Stimulated activated CD8-positive, alpha-beta memory T cell treated with anti-CD3 and anti-CD28 coated beads, Interleukin-7, amount 100 ng/mL, for 24 hours (primary cell): ENCODE measurements at places on chromosomes 2 and 18.

- no peak for DNase-seq
Observed at GRCh38 chr2:21404137-21404536, 280.4 kb downstream of the TDRD15 start.

GRCh38 chr2:225512876-225513540, 113.5 kb downstream of the NYAP2 start:
- DNase-seq, result no peak

GRCh38 chr2:238060096-238060541, 682 bp upstream of the SCLY start:
- DNase-seq, result no peak

DNA sequence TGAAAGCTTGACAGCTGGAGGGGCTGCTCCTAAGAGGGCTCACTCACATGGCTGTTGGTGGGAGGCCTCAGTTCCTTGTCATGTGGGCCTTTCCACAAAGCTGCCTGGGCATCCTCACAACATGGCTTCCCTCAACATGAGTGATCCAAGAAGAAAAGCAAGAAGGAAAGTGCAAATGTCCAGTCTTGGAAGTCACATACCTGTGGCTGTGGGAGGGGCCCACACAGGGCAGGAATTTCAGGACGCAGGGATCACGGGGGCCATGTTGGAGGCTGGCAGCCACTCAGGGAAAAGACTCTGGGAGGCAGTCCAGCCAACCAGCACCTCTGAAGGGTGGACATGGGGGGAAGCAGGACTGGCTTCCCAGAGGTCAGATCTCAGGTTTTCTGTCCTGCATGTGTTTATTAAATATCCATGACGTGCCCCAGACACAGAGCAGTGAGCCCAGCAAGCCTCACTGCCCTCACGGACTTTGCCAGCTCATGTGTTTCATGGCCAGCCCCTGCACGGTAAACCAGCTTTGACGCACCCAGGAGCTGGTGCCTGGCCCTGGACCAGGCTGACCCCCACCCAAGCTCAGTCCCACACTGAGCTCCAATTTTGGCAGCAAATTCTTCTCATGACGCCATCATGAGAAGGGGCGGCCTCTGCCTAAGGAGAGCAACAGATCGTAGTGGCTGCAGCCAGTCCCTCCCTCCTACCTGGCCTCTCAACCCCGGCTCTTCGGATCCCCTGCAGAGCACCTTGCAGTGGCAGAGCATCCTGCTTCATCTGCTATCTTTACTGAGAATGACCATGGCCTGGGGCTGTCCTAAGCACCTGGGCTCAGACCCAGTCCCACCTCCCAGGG, 34.7 kb upstream of the GPR17 start:
- DNase-seq, result no peak

DNA sequence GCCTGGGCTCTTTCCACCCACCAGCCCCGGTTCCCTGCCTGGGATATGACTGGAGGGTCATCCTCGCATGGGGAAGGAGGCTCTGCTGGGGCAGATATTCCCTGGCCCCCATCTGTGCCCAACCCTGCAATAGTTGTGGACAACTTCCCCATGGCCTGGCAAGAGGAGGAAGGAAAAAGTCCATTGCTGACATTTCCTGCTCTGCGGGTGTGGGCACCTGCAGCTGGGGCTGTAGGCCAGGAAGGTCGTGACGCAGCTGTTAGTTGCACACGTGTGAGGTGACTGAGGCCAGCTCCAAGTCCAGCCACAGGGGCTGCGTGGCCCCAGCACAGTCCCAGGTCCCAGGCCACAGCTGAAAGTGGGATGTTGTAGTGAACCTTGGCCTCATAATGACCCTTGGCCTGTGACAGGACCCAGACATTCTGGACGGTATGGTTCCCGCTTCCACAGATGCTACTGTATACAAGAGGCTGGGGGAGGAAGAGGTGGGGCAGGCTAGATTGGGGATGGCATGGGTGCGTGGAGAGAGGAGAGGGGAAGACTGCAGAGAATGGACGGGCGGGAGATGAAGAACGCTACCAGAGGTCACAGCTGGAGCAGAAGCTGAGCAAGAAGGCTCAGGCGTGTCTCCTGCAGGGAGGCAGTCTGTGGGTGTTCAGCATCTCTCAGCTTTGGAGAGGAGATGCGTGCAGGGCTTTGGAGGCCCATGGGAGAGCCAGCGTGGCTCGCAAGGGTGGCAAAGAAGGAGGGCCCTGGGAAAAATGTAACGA, 22.1 kb downstream of the OTOF start:
- no peak for DNase-seq

GRCh38 chr2:37460896-37461229, 116.4 kb downstream of the QPCT start:
- no peak for DNase-seq

- no peak for DNase-seq
Observed at GRCh38 chr18:26738706-26739105, 126.8 kb downstream of the AQP4 start.

DNA sequence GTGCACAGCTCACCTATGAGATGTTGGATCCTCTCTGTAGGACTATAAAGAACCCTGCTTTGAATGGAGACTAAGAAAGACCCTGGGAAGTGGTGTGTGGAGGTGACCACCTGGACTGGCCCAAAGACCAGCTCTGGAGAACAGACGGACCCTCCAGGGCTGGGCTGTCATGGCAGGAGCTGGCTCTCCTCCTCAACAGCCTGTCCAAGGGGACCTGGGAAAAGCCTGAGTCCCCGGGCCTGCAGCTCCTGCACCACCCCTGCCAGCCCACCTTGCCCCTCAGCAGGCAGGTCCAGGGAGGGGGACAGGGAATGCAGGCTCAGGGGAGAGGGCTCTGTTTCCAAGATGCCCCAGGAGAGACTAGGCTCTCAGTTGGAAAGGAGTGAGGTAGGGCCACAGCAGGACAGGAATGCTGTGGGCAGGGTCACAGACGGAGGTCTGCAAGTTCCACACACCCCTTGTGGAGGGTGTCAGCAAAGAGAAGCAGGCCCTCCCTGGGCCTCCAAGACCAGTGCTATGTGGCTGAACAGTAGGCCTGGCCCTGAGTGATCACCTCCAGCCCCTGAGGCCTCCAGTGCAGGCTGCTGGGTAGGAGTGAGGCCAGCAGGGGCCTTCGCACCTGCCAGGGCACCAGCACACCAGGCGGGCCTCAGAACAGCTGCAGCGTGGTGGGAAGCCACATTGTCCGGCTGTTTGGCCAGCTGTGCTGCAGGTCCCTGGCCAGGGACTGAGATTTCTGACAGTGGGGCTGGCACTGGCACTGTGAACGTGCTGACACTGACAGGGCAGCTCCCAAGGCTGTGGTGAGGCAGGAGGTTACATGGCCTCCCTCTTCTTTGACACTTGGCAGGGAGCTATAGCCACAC, 86.4 kb upstream of the OTOS start:
- DNase-seq, result no peak

GRCh38 chr2:180319586-180320405, 312.7 kb upstream of the CWC22 start:
- DNase-seq, result no peak

DNA sequence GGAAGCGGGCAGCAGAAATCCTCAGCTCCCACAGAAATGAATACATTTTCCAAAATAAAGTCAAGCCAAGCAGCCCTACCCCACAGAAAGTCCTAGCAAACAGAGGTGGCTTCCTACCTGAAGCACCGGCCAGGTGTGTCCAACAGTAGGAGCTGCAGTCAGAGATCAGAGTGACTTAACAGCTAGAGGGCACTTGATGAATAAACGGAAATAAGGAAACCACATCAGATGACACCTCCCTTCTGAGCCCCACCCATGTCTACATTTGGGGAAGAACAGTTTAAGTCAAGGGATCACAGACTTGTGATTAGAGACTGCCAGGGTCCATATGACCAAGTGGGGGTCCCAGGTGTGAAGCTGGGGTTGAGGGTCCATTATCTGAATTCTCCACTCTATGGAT, at the start of gene CXCR1:
TSS of gene CXCR1 (minus strand) at position 172 of the 400 bp plus-strand sequence. CDS start 1,751 bp downstream, outside the sequence.
- no peak for DNase-seq

GRCh38 chr2:172339371-172340010, 87.9 kb upstream of the ITGA6 start:
- DNase-seq, result no peak

- DNase-seq, result no peak
Observed at GRCh38 chr18:10033016-10033399, 119.2 kb downstream of the VAPA start.

- no peak for DNase-seq
Observed at GRCh38 chr2:19073522-19073921, 284.9 kb downstream of the OSR1 start.

DNA sequence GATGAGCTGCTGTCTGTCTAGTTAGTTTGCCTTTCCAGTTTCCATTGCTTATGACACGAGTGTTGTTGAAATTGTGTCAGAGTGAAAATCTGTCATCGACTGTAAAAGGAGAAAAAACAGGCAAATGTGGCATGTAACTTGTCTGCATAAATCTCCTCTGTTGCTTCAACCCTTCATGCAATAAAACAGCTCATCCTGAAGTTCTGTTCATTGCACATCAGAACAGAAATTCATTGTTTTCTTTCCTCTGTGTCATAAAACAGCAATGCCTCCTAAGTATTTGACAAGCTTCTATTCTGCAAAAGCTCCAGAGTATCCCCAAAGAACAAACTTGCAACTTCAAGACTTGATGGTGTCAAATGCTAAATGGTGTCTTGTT, 432.1 kb downstream of the MEIS1 start:
- DNase-seq, result no peak

DNA sequence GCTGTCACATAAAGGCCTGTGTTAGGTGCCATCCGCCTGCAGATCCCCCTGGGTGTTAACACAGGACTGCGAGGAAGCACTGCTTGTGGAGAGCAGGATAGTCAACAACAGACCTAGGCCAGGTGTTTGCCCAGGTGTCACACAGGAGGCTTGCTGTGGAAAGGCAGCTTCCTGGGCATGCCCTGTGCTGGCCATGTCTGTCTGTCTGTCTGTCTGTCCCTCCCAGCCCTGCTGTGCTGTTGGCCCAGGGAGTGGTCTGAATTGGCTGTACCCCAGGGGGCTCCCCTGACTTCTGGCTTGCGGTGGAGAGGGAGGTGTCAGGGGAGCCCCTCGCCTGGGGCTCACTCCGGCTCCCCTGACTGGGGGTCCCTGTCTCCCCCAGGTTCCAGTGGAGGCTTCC, 53.2 kb downstream of the SH3BP4 start:
- no peak for DNase-seq

DNA sequence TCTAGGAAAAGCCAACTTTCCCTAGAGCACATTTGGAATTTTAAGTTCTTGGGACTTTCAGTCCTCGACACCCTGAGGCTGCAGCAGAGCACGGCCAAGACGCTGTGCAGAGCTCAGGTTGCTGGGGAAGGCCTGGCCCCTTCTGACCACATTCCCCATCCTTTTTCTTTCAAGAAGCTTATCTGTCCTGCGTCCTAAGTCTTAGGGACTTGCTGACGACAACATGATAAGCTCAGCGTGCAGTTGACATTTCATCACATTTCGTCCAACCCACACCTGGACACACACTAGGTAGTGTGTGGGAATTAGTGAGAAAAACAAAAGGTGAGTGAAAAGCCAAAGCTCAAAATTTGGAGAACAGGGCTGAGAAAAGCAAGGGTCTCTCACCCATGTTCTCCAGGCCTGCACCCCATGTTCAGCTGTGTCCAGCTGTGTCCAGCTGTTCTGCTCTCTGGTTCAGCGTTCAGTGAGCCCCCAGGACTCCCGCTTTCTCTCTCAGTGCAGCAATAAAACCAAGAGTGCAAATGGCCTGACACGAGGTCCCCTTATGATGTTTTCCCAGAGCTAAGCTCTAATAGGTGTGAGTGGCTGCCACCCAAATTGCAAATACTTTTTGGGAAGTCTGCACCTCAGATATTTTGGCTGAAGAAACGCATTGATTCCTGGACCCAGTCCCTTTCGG, 101.9 kb downstream of the RGPD3 start:
- DNase-seq, result no peak

DNA sequence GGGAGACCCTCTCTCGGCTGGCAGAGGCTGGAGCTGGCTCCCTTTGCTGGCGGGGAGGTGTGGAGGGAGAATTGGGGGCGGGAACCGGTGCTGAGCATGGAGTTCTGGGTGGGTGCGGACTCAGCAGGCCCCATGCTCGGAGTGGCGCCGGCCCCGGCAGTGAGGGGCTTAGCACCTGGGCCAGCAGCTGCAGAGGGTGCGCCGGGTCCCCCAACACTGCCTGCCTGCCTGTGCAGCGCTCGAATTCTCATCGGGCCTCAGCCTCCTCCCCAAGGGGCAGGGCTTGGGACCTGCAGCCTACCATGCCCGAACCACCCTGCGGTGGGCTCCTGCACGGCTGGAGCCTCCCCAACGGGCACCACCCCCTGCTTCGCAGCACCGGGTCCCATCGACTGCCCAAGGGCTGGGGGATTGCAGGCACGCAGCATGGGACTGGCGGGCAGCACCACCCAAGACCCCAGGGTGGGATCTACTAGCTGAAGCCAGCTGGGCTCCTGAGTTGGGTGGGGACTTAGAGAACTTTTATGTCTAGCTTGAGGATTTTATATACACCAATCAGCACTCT, 129.8 kb downstream of the LRRC30 start:
- no peak for DNase-seq

GRCh38 chr2:188659656-188660406, 314.3 kb upstream of the COL3A1 start:
- no peak for DNase-seq

GRCh38 chr2:220473611-220474010, 846.2 kb downstream of the SLC4A3 start:
- DNase-seq, result no peak

DNA sequence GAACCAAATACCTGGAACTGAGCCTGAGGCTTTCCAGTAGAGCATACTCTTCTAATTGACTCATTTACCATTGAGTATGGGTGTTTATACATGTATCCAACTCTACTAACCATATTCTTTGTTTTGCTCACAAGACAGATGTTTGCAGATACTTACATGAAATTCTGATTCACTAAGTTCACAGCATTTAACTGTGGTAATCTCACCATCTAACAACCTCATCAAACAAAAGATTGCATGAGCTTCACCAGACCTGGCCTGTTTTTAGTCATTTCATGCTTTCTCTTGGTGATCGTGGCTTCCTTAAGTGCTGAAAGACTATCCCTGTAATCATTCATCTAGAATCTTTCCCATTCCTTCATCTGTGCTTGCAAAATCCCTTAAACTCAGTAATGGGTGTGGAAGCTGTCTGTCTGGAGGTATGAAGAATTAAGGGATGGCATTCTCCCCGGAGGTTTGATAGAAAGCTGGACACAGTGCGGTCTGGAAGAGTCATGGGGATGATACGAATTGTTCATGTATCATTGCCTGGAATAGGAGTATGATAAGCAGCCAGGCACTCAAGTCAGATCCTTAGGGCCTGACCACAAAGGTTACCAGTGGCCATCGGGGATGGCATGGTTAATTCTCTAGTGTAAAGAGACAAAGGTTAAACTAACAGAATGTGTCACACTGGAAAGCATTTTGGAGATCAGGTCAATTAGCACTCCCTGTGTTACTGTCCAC, 42.0 kb upstream of the IL1R1 start:
- DNase-seq, result no peak

GRCh38 chr18:58402951-58403702, 225.8 kb downstream of the ALPK2 start:
- DNase-seq, result no peak

DNA sequence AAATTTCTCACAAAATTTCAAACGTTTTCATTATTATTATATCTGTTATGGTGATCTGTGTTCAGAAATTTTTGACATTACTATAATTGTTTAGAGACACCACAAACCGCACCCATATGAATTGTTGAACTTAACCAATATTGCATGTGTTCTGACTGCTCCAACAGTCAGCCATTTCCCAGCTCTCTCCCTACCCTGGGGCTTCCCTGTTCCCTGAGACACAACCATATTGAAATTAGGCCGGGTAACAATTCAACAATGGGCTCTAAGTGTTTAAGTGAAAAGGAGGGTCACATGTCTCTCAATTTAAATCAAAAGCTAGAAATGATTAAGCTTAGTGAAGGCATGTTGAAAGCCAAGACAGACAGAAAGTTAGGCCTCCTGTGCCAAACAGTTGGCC, 424.0 kb downstream of the DSC3 start:
- DNase-seq, result no peak

- DNase-seq, result no peak
Observed at GRCh38 chr2:152097290-152097800, 1.5 kb downstream of the CACNB4 start.
